CD4-positive, alpha-beta T cell treated with Interferon alpha-2 for 1 hour (primary cell): ENCODE measurements at places on chromosomes 5 and 9.
A peak's percentile ranks its signal among the peaks of the same experiment; 100 is the strongest.

DNA sequence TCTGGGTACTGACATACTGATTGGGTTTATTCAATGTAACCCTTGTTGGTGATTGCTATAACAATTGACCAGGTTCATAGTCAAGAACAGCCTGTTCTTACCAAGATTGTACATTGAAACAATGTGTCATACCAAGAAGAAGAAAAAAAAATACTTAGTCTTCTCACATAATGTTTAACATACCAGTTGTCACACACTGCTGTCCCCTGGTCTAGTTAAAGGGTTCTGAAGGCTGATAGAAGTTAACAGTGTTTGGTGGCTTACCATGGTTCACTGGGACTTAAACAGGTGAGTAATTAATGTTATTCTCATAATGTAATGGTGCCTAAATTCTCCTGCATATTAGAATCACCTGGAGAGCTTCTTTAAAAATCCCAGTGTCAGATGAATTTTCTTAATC, 18.5 kb upstream of the CDC42SE2 start:
- DNase-seq, result no peak

DNA sequence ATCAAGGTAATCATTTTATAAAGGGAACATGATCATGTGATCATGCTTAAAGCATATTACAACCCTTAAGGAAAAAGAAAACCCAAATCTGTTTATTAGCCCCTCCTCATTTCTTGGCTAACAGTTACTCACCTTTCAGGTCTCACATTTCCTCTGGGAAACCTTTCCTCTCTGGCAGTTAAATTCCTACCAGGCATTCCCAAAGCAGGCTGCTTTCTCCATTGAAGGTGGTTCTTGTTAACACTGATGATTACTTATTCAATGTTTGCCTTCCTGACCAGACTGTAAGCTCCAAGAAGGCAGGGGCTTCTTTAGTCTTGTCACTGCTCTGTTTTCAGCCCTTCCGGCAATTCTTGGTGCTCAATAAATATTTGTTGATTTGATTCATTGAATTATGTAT, 59.9 kb downstream of the PLK2 start:
- DNase-seq, result no peak

DNA sequence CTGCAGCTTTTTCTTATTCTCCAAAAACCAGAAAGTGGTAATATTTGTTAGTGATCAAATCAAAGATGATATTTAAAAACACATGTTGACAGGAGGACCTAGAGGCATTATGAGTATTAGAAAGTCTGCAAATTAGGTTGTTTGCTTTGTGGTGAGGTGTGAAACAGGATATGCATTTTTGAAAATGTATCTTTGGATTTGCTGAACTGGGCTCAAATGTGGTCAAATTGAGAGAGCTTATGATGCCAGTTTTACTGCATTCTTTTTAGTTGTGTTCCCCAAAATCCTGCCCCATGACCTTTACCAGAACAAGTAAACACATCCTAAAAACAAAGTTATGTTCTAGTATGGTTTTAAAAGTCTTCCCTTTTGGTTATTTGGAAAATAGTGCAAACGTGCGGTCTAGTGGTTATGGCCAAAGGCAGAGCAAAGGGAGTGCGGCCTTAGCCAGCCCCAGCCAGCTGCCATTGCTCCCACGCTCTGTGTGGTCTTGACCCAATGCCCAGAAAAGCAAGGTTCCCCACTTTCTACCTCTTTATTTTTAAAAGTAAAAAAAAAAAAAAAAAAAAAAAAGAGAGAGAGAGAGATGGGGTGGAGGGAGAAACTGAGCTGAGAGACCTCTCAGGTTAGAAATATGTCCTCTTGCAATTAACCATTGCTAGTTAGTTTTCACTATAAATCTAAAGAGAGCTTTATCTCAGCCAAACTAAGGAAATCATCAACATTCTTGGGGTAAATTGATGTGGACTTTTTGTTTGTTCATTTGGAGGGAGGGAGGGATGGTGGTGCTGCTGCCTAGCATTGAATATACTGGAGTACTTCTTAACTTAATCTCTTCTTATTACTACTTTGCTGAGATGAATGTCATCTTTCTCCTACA, 176.6 kb downstream of the ARHGAP26 start:
- no peak for DNase-seq

DNA sequence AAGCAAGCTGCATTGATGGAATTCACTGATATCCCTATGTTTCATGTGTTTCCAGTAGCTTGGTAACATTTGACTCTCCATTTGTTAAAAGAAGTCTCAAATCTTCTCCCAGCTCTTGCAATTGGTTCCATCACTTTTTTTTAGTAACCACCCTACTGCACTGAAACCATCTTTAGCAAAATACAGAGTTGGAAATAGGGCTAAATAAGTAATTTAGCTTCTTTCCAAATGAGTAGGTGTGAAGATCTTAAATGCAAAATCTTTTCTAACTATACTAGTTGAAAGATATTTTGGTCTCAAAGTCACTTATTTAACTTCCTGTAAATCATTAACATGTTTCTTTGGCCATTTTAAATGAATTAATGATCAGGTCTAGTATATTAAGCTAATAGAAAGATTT, 138.1 kb downstream of the DIRAS2 start:
- no peak for DNase-seq

DNA sequence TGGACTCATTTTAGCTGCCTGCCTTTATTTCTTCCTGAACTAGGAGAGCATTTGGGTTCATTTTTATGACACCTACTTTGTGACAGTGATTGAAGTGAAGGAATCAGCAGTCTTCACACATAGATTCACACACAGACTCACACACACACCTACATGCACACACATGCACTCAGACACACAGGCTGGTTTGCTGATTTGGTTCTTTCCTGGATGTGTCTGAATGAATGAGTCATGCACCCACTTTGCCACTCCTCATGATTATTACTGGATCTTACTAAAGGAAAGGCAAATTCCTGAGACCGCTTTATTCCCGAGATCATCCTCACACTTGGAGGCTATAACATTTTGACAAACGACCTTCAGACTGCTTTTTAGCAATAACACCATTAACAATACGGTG, 529.5 kb downstream of the AGTPBP1 start:
- no peak for DNase-seq

DNA sequence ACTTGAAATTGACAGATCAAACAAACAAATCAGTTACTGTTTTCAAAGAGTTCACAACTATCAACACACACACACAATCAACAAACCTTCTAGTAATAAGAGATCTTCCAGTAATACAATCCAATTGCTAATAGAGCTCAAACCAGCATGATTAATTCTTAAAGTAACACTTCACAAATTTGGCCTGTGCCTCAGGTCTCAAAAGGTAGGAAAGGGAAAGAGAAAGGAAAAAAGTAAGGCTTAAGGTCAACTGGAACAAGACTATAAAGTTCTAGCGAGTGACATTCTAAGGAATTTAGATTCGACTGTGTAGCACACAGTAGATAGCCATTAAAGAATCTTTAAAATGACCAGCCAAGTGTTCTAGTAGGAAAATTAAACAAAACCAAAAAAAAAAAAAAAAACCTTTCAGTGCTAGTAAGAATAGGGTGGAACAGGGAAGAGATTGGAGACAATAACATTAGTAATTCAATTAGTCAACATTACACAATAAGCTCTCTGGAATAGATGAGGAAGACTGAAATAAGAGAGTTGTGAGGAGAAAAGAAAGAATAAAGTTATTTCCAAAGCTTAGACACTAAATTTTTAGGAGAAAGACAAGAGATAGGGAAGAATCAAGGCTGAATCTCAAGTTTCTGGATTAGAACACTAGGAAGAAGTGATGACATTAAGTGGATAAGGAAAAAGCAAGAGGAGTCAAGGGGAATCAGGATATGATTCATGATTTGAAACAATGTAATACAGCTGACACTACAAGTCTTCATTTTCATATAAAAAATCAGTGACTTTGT, 86.1 kb downstream of the FBXL17 start:
- no peak for DNase-seq

DNA sequence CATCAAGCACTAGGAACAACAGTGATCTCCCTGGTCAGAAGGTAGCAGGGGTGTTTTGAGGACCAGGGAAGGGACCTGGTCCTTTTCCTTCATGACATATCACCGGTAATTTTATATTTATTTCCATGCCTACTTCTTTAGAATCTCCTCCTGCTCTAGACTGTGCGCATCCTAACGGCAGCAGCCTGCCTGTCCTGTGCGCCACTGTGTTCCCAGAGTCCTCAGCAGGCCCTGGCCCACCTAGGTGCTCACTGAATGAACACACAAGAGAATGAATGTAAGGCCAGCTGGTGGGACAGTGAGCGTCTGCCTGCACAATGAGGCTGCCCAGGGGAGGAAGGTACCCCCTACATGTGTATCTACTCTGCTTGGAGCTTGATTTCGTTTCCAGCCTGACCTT, 51.5 kb downstream of the C5orf15 start:
- no peak for DNase-seq

GRCh38 chr9:136370687-136371532, 2.6 kb downstream of the CARD9 start:
- no peak for DNase-seq

DNA sequence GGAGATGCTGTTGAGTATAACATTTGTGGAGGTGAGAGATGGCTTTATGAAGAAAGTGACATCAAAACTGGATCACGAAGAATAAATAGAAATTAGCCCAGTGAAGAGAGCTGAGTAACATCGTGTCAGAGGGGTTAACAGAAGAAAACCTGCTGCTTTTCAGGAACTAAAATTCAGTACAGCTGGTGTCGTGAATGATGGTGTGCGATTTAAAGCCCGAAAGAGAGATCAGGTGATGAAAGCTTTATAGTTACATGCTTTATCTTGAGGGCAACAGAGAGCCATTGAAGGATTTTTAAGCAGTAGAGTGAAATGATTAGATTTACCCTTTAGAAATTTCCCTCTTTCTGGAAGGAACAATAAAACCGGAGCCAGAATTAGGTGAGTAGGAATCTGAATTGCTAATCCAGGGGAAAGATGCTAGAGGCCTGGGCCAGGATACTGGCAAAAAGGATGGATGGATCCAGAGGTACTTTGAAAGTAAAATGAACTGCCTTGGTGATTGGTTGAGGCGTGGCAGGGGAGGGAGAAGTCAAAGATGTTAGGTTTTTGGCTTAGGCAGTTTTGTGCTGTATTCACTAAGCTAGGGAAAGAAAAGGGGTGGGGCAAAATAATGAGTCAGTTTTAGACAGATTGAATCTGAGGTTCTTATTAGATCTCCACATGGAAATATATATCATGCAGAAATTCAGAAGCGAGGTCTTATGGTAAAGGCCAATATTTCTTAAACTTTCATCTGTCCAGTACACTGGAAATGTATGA, 3.4 kb downstream of the LRRC70 start:
- no peak for DNase-seq

DNA sequence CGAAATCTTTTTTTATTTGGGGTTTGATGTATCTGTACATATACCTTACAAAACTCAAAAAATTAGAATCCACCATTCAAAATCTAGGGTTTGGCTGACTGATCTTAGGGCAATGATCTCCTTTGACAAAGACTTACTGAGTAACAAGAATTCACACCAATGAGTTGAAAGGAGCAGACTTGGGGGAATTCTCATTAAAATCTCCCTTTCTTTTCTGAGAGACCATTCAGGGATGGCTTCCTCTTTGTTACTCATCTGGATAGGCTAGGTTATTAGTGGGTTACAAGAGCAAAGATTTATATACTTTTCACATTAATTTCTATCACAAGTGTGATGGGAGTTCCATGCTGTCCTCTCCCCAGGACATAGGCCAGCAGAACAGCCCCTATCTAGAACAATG, 661.0 kb downstream of the KCTD16 start:
- no peak for DNase-seq

DNA sequence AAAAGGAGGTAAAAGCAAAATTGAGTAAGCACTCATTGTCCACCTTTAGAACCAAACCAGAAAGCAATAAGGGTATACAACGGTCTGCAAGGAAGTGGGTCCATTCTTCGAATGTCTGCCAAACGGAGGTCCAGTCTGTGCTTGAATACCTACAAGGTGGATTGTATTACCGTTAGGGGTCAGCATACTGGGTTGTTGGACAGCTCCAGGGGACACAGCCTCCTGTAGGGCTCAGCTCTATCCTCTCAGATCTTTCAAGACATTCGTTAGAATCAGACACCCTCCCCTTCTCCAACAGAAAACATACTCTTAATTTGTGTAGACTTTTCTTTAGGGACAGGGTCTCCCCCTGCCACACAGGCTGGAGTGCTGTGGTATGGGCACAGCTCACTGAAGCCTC, 5.5 kb downstream of the ASTN2 start:
- DNase-seq, result no peak

- no peak for DNase-seq
Measured at GRCh38 chr5:79193643-79194042, 42.3 kb upstream of the JMY start.

DNA sequence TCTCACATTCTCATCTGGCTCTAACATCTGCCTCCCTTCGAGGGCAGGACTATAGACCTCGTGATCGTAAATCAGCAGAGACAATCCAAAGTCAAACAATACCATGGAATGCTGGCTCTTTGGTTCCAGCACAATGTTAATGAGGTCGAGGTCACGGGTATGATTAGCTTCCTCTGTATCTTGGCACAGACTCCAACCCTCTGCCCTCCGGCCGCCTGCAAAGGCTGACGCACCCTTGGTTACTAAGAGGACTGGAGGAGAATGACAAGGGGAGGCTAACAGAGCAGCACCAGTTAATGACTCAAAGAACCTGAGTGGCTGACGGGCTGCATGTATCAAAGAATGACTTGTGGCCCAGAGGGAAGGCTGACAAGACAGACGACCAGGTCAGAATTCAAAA, 10.1 kb downstream of the LHFPL2 start:
- DNase-seq, result no peak

GRCh38 chr5:74538206-74538661, 102.3 kb downstream of the ENC1 start:
- DNase-seq, result peak; percentile 24

GRCh38 chr5:153358315-153358976, 132.0 kb upstream of the GRIA1 start:
- DNase-seq, result no peak

DNA sequence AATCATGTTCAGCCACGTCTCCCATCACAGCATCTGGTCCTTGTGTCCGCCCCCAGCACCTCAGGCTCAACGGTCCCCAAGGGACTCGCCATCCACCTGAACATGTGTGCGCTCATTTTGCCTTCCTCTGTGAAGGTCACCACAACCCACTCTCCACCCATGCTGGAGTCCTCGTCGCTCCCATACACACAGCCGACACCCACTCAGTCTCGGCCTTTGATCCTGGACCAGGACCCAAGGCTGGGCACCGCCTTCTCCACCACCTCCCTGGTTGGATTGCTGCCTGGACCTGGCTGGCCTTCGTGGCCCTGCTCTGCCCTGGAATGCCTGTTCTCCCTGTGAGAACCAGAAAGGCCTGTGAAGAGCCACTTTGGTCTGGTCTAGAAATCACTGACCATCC, 60.3 kb downstream of the UBE2QL1 start:
- DNase-seq, result no peak

GRCh38 chr9:69386651-69387050, 61.6 kb downstream of the ENTREP1 start:
- no peak for DNase-seq

- DNase-seq, result no peak
Measured at GRCh38 chr5:28903643-28904042, 1865.3 kb upstream of the CDH9 start.

GRCh38 chr5:50576686-50577256, 89.7 kb upstream of the PARP8 start:
- no peak for DNase-seq
